ENCODE measurements at places on chromosomes 2 and 18. TPM values are rescaled to one million over a fixed set of nuclear protein-coding genes. Genes with fewer than 3 reads are reported as not detected.

DNA sequence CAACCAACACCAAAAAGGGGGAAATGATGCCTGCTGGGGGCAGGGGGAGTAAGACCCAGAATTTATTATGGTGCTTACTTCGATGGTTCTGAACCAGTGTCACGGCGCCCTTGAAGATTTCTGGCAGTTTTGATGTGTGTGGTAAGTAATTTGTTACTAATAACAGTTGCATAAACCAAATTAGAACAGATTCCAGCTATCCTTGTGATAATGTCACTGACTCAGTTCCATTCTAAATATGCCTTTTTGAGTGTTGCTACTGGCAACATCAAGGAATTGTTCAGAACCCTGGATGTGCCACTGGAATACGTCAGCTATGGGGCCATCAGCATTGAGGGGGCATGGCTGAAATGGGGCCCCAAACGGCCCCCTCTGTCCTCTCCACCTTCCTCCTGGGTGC lies 11.6 kb downstream of the SAG start:
- H3K27me3 ChIP-seq, result no peaks in the 10 kb centered on the region
- DNase-seq, result no peak
- no peak overlapping the region for H3K4me3 ChIP-seq
- no peak overlapping the region for H3K27ac ChIP-seq
- no peaks in the 10 kb centered on the region for H3K36me3 ChIP-seq

GRCh38 chr2:165144315-165144714 lies 59.5 kb downstream of the SCN3A start:
- DNase-seq, result no peak
- no peaks in the 10 kb centered on the region for H3K4me1 ChIP-seq
- H3K27me3 ChIP-seq, result no peaks in the 10 kb centered on the region
- no peaks in the 10 kb centered on the region for H3K36me3 ChIP-seq

GRCh38 chr2:29080886-29081743 lies 6.8 kb upstream of the PCARE start:
- H3K4me3 ChIP-seq, result no peak overlapping the region
- no peaks in the 10 kb centered on the region for H3K36me3 ChIP-seq
- no peaks in the 10 kb centered on the region for H3K4me1 ChIP-seq
- no peak for DNase-seq
- no peaks in the 10 kb centered on the region for H3K27me3 ChIP-seq

DNA sequence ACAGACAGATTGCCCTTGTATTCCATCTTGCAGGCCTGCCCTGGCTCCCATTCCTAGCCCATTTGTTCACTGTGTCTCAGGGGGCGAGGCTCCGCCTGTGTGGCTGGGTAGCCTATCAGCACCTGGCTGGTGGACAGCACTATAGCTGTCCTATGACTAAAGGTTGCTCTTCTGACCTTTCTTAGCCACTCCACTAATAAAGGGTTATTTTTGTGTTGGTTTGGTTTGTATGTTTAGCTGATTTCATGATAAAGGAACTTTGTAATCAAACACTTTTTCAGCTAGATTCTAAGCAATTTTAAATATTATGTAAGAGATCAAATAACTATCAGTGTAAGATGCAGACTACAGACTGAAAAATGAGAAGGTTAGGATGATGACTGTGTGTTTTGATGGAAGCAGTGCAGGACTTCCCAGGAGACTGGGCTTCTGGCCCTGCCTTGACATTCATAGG lies 72.2 kb downstream of the CRIM1 start:
- no peaks in the 10 kb centered on the region for H3K4me1 ChIP-seq
- no peak for DNase-seq
- H3K27ac ChIP-seq, result no peak overlapping the region
- H3K36me3 ChIP-seq, result no peaks in the 10 kb centered on the region
- H3K27me3 ChIP-seq, result no peaks in the 10 kb centered on the region

- no peak overlapping the region for H3K4me3 ChIP-seq
- DNase-seq, result peak; percentile 72
- H3K4me1 ChIP-seq, result no peaks in the 10 kb centered on the region
- H3K27me3 ChIP-seq, result no peaks in the 10 kb centered on the region
Observed at GRCh38 chr2:131046028-131046917, 47.0 kb downstream of the FAM168B start.

- H3K4me1 ChIP-seq, result no peaks in the 10 kb centered on the region
- H3K27ac ChIP-seq, result peak overlapping the region; percentile 91
- no peaks in the 10 kb centered on the region for H3K27me3 ChIP-seq
- peak; percentile 65 for DNase-seq
Observed at GRCh38 chr2:20609349-20609994, 41.4 kb downstream of the HS1BP3 start.

GRCh38 chr2:39264733-39265132 lies 21.0 kb upstream of the CDKL4 start:
- no peak overlapping the region for H3K4me3 ChIP-seq
- no peak overlapping the region for H3K27ac ChIP-seq
- DNase-seq, result no peak
- no peaks in the 10 kb centered on the region for H3K27me3 ChIP-seq
- no peaks in the 10 kb centered on the region for H3K4me1 ChIP-seq

DNA sequence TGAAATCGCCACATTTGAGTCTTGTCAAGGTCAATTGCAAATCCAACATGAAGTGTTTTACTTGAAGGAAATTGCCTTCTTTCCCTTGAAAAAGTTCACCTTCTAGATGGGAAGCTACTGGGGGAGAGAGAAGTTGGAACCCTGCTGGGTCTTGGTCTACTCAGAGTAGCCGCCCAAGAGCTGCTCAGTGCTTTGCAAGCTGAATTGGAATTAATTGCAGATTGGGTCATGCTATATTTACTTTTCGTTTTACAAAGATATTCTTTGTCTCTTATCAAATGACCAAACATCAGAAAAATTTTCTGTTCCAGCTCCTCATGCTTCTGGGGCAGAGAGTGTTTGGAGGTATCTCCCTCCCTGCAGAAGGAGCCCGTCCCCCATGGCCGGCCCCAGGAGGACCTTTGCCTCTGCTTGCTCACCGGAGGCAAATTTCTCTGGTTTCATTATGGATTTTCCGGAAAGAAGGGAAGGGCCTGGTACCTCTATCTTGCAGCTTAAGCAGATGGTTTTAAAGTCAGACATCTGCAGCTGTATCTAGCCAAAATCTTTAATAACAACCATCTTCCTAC lies 289.7 kb downstream of the MYT1L start:
- H3K27ac ChIP-seq, result no peak overlapping the region
- H3K4me1 ChIP-seq, result no peaks in the 10 kb centered on the region
- H3K36me3 ChIP-seq, result no peaks in the 10 kb centered on the region
- DNase-seq, result no peak

DNA sequence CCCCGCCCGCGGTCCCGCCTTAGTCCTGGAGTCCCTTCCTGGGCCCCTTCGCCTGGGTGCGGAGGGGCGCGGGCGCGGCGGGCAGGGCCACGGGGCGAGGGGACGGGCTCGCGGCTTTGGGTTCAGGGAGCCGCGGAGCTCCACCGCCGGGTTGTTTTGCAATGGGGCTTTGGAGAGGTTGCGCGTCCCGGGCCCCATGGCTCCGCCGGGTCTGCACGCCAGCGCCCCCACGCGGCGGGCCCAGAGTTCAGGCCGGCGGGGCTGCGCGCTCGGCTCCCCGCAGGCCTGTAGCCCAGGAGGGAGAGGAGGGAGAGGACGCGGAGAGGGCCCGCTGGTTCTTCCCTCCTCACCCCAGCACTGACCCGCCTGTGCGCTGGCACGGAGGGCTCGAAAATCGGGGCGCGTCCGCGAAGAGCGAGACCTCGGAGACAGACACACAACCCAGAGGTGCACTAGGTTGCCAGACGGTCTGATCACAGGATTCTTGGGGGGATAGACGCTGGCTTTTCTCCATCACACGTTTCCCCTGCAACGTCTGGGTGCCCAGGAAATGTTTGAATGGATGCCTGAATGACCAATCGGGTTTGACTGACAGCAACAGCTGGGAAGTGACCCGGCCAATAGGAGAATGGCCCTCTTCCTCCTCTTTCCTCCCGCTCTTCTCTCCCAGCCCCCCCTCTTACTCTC lies 4.9 kb upstream of the SIX2 start:
- peak; percentile 73 for DNase-seq
- peaks cover 10% of the 10 kb centered on the region for H3K4me1 ChIP-seq
- H3K36me3 ChIP-seq, result no peaks in the 10 kb centered on the region

GRCh38 chr2:178859730-178860129 lies 52.5 kb upstream of the TTN start:
- no peak for DNase-seq
- H3K27ac ChIP-seq, result no peak overlapping the region
- no peak overlapping the region for H3K4me3 ChIP-seq
- no peaks in the 10 kb centered on the region for H3K36me3 ChIP-seq
- no peaks in the 10 kb centered on the region for H3K27me3 ChIP-seq

- H3K27me3 ChIP-seq, result no peaks in the 10 kb centered on the region
- H3K36me3 ChIP-seq, result no peaks in the 10 kb centered on the region
- DNase-seq, result no peak
- no peak overlapping the region for H3K4me3 ChIP-seq
Observed at GRCh38 chr18:3886575-3887322, 436.8 kb downstream of the TGIF1 start.

GRCh38 chr2:17232776-17233556 lies 285.3 kb downstream of the RAD51AP2 start:
- no peaks in the 10 kb centered on the region for H3K36me3 ChIP-seq
- H3K27me3 ChIP-seq, result no peaks in the 10 kb centered on the region

DNA sequence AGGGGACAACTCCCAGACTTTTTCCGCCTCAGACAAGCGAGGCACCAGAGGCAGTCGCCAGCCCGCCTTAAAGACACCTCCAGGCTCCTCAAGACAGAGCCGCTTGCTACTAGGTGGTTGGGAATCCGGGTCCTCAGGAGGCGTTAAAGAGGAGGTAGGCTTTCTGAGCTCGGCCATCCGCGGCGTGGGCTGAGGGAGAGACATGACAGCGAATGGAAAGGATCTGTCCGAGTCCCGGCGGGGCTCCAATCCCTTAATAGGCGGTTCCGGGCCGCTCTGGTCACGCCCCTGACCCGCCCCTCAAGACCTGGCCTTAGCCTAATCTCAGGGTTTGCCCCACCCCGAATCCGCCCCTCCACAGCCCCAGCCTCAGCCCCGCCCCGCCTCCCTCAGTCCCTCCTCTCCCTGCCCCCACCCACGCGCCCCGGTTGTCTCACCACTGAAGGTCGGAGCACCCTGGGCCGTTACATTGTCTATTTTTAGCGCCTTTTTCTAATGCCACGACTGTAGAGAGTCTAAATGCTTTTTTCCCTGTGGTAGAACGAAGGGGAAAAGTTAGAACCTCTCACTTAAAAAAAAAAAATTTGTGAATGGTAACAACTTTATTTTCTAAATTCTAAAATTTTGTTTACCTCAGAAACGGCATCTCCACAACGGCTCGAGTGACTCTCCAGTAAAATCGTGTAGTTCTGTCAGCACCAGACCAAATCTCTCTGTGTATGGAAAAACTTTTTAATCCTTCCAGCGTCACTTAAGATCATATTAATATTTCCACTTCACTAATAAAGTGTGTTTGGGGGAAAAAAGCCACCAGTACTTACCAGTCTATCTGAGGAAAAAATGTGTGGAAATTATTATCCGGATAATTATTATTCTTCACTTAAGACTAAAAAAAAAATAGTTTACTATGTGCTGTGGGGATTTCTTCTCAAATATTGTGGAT lies at the start of gene RAD51AP2:
TSS of gene RAD51AP2 (minus strand) at position 229 of the 943 bp plus-strand sequence. CDS start at position 204, 25 bp downstream.
- no peaks in the 10 kb centered on the region for H3K36me3 ChIP-seq
- no peak within 1 kb of the TSS for H3K27ac ChIP-seq
- H3K4me3 ChIP-seq, result peak within 1 kb of the TSS; percentile 60

GRCh38 chr18:40197711-40198110 lies 1757.3 kb upstream of the PIK3C3 start:
- no peaks in the 10 kb centered on the region for H3K36me3 ChIP-seq
- H3K4me1 ChIP-seq, result no peaks in the 10 kb centered on the region
- H3K4me3 ChIP-seq, result no peak overlapping the region
- no peak overlapping the region for H3K27ac ChIP-seq
- no peaks in the 10 kb centered on the region for H3K27me3 ChIP-seq

DNA sequence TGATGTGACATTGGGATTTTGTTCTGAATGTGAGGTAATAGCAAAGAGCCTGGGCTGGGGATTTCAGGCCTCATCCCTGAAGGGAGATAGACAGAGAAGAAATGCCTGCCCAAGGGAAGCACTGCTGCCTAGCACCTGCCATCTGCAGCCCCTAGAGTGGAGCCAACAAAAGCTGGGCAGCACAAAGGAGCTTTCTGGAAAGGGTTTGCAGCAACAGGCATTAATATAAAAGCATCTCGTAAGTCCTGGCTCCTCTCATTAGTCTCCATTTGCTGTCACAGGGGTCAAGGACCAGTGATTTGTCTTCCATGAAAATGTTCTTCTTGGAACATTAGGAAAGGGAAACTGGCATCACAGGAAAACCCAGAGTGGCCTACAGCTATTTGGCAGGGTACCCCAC lies 157.2 kb upstream of the SLC14A2 start:
- H3K36me3 ChIP-seq, result no peaks in the 10 kb centered on the region
- no peak overlapping the region for H3K27ac ChIP-seq
- no peaks in the 10 kb centered on the region for H3K4me1 ChIP-seq
- no peaks in the 10 kb centered on the region for H3K27me3 ChIP-seq
- no peak overlapping the region for H3K4me3 ChIP-seq

- no peaks in the 10 kb centered on the region for H3K36me3 ChIP-seq
- H3K27me3 ChIP-seq, result no peaks in the 10 kb centered on the region
- H3K4me3 ChIP-seq, result no peak overlapping the region
- DNase-seq, result no peak
- H3K27ac ChIP-seq, result no peak overlapping the region
Observed at GRCh38 chr18:74392323-74392722, 64.8 kb downstream of the DIPK1C start.

DNA sequence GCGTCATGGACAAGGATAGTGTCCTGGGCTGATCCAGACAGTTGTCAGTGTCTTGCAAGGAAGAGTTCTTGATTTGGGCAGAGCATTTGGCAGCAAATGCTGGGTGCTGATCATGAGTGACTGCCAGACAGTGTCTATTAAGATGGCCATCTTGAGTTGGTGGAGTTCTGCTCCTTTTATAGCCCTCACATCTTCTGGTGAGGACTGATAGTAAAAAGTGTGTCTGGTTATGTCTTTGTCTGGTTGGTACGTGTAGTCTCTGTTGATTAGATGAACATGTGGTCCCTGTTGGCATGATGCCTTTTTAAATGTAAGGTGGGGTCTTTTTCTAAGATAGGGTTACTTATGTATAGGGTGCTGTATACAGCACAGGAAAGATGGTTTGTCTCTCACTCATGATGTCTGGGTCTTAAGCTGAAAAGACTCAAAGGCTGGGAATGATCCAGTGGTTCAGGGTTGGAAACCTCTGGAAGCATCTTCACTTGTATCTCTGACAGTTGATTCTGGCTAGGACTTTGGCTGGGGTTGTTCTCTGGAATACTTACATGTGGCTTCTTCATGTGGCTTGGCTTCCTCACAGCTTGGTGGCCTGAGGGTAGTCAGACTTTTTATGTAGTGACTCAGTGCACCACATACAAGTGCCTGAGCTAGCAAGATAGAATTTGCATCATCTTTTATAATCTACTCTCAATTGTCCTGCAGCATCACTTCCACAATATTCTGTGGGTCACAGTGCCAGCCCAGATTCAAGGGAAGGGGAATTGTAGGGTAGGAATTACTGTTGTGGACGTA lies 11.8 kb downstream of the MTX2 start:
- H3K27me3 ChIP-seq, result no peaks in the 10 kb centered on the region
- no peaks in the 10 kb centered on the region for H3K4me1 ChIP-seq
- no peak for DNase-seq
- H3K36me3 ChIP-seq, result no peaks in the 10 kb centered on the region
- no peak overlapping the region for H3K4me3 ChIP-seq

- no peaks in the 10 kb centered on the region for H3K4me1 ChIP-seq
- H3K27ac ChIP-seq, result peak overlapping the region; percentile 58
- H3K36me3 ChIP-seq, result no peaks in the 10 kb centered on the region
- no peaks in the 10 kb centered on the region for H3K27me3 ChIP-seq
- H3K4me3 ChIP-seq, result no peak overlapping the region
Observed at GRCh38 chr2:26043862-26044696, 10.2 kb downstream of the RAB10 start.

The NEB gene
- 0.88 TPM for total RNA-seq

The TUBB8B gene
- total RNA-seq, result not detected

The ERBB4 gene
- 152 TPM for total RNA-seq

The RAX gene
- total RNA-seq, result not detected

The PCARE gene
- total RNA-seq, result not detected

The DYNAP gene
- total RNA-seq, result not detected
